ENCODE measurements at places on chromosomes 16 and 17.
A peak's percentile ranks its signal among the peaks of the same experiment; 100 is the strongest.

GRCh38 chr16:59684911-59685310 lies 950.8 kb upstream of the GOT2 start:
- H3K4me3 ChIP-seq = no peak overlapping the region
- no peak overlapping the region for H3K27ac ChIP-seq
- H3K4me1 ChIP-seq = no peaks in the 10 kb centered on the region
- no peak for DNase-seq
- H3K27me3 ChIP-seq = no peaks in the 10 kb centered on the region

GRCh38 chr17:78430892-78431691 lies 52.6 kb downstream of the PGS1 start:
- no peak for DNase-seq
- no peaks in the 10 kb centered on the region for H3K27me3 ChIP-seq
- no peak overlapping the region for H3K27ac ChIP-seq
- peaks cover 15% of the 10 kb centered on the region for H3K36me3 ChIP-seq
- H3K4me3 ChIP-seq = no peak overlapping the region
- H3K4me1 ChIP-seq = no peaks in the 10 kb centered on the region

GRCh38 chr17:68435876-68436842 lies 21.1 kb downstream of the WIPI1 start:
- H3K4me1 ChIP-seq = no peaks in the 10 kb centered on the region
- peaks cover 44% of the 10 kb centered on the region for H3K36me3 ChIP-seq
- no peak overlapping the region for H3K4me3 ChIP-seq
- no peaks in the 10 kb centered on the region for H3K27me3 ChIP-seq
- no peak for DNase-seq

GRCh38 chr16:71669926-71670536 lies 44.0 kb downstream of the MARVELD3 start:
- H3K4me3 ChIP-seq = no peak overlapping the region
- no peak for DNase-seq
- H3K27me3 ChIP-seq = no peaks in the 10 kb centered on the region

GRCh38 chr17:80265205-80266068 lies 4.8 kb downstream of the RNF213 start:
- DNase-seq = no peak
- peaks cover 32% of the 10 kb centered on the region for H3K4me1 ChIP-seq
- no peaks in the 10 kb centered on the region for H3K27me3 ChIP-seq
- no peak overlapping the region for H3K27ac ChIP-seq

- H3K27me3 ChIP-seq = no peaks in the 10 kb centered on the region
- H3K27ac ChIP-seq = peak overlapping the region; percentile 92
- no peaks in the 10 kb centered on the region for H3K36me3 ChIP-seq
- H3K4me1 ChIP-seq = peaks cover 75% of the 10 kb centered on the region
These were observed 24.1 kb downstream of the SERPINF1 start for GRCh38 chr17:1785930-1786329.

GRCh38 chr16:27267037-27267677 lies 1.4 kb downstream of the NSMCE1 start:
- H3K27me3 ChIP-seq = no peaks in the 10 kb centered on the region
- H3K27ac ChIP-seq = no peak overlapping the region
- H3K4me1 ChIP-seq = peaks cover 20% of the 10 kb centered on the region

DNA sequence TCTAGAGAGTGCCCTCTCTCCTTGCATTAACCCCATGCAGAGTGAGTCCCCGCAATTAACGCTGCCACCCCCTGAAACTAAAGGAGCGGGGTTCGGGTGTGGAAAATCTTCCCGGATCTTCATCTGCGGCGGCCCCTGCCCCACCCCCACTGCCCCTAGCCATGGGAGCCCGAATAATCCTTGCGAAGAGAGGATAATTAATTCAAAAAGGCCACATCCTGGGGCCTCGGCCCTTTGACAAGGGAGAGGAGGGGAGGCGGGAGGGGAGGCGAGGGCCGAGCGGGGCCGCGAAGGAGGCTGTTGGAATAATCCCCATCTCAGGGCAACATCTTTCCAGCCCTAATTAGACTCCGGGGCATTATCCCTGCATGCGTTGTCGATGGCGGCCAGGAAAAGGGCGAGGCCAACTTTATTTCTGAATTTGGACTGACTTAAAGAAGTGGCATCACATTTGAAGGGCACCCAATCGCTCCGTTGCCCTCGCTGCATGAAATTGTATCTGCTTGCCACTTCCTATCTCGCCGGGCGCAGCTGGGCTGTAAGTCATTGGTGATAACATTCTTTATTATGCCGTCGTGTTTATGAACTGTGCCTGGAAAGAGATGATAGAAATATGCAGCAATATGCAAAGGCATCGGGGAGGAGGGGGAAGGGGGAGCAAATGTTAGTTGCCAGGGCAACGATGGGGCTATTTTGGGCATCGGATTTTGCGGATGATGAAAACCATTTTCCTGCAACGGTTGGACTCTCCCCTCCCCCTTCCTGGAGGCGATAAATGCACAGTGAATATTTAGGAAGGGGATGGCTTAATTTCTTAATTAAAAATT lies 387.1 kb upstream of the TNRC6C start:
- peaks cover 35% of the 10 kb centered on the region for H3K4me1 ChIP-seq
- no peaks in the 10 kb centered on the region for H3K36me3 ChIP-seq
- H3K27me3 ChIP-seq = no peaks in the 10 kb centered on the region
- no peak overlapping the region for H3K27ac ChIP-seq
- peak overlapping the region; percentile 59 for H3K4me3 ChIP-seq

Measured in thoracic aorta (tissue), 2 donors.